Suprapubic skin (tissue), 4 donors: ENCODE measurements at places on chromosomes 3 and 15.

DNA sequence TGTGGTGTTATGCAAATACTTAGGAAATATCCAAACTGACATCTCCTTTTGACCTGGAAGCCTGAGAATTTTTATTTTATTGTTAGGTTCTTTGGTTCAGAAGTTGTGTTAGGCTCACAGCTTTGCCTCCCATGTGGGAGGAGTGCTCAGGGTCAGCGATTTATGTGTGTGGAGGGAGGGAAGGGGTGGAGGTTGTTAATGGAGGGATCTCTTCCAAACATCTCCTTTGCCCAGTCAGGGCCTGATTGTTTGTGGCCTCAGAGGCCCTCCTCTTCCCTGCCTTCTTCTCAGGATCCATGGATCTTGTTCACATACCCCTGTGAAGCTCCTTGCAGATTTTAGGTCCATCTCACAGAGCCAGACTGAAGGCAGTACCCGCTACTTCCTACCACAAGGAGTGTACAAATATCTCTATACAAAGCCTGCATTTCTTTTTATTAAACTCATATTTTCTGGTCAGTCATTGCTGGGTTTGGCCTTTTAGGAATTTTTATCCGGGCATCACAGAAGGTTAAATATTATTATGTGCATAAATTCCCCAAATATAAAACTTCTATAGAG lies 40.3 kb downstream of the BBX start:
- DNase-seq = no peak

GRCh38 chr15:74782259-74783071 lies 585 bp downstream of the CSK start:
- no peak for DNase-seq

GRCh38 chr3:25418596-25418995 lies 9.5 kb upstream of the RARB start:
- no peak for DNase-seq

DNA sequence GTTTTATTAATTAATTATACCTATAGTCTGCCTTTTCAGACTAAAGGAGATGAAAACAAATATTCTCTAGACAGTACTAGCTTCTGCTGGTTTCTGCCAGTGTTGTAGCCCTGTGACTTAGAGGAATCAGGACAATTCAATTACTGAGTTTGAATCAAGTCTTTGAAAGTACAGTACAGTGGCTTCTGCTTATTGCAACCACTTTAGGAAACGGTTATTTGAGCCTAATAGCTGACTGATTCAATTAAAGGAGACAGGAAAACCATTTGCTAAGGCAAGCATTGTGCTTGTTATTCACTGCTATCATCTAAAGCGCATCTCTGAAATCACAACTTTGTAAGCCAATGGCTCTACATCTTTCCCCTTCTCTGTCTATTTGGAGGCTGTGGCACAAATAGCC lies 90.1 kb upstream of the ARL6 start:
- no peak for DNase-seq

GRCh38 chr15:70528270-70528706 lies 235.1 kb downstream of the UACA start:
- no peak for DNase-seq

DNA sequence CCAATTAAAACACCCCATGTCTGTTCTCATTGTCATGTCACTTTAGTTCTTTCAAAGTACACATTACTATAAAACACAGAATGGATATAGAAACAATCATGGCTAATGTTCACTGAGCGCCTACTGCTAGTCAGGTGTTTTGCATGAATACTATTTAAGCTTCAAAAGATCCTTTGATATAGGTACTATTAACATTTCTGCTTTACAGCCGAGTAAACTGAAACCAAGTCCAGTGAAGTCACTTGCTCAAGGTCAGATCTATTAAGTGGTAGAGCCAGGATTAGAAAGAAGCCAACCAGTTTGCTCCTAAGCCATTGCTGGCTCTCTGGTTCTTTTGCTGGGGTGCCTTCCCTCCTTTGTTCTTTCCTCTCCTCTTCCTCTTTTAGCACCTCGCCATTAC lies 32.4 kb upstream of the NMNAT3 start:
- no peak for DNase-seq

DNA sequence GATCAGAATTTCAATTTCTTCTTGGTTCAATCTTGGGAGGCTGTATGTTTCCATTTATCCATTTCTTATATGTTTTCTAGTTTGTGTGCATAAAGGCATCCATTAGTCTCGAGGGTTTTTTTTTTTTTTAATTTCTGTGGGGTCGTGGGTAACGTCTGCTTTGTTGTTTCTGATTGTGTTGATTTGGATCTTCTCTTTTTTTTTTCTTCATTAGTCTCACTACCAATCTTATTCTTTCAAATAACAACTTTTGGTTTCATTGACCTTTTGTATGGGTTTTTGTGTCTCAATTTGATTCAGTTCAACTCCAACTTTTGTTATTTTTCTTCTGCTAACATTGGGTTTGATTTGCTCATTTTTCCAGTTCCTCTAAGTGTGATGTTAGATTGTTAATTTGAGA lies 48.9 kb downstream of the MCTP2 start:
- DNase-seq = no peak

DNA sequence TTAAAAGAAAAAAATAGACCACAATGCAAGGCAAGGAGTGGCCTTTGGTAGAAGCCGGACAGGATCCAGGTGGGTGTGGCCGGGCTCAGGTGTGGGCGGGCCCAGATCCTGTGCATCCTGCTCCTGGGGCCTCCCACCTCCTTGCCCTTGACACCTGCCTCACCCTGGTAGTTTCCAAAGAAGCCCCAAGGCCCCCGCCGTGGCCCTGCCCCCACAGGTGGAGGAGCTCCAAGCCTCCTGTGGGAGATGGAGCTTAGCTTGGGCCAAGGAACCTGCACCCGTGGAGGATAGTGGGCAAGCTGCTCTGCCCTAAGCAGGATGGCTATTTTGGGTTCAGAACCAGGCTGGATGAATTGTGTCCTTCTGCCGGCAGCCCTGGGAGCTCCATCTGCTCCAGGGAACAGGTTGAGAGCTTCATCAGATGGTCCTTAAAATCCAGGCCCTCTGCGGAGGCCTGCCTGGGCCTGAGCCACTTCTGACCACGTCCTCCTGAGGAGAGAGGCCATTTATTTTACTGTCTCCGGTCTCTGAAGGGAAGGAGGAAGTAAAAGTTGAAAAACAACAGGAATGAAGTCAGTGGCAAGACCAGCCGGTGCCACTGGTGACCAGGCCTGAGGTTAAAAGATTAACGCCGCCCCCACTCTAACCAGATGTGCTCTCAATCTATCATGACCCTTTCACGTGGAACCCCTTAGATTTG lies 53.9 kb upstream of the KLF13 start:
- peak; percentile 73 for DNase-seq

GRCh38 chr15:41630616-41631217 lies 29.5 kb upstream of the MGA start:
- DNase-seq = no peak

GRCh38 chr3:116070061-116070460 lies 375.2 kb downstream of the LSAMP start:
- DNase-seq = no peak

DNA sequence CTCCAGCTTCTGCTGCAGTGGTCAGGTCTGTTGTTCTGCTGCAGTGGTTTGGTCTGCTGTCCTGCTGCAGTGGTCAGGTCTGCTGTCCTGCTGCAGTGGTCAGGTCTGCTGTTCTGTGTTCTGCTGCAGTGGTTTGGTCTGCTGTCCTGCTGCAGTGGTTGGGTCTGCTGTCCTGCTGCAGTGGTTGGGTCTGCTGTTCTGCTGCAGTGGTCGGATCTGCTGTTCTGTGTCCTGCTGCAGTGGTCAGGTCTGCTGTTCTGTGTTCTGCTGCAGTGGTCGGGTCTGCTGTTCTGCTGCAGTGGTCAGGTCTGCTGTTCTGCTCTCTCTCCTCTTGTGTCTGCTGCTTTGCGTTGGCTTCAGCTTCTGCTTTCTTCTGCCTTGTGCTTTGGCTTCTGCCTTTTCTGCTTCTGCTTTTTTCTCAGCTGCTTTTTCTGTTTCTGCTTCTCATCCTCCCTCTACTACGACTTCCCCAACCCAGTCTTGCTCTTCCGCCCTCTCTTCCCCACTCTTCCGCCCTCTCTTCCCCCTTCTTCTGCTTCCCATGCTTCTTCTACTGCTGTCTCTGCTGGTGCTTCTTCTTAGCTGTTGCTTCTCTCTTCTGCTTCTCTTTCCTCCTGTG lies 50.7 kb downstream of the FAM43A start:
- DNase-seq = peak; percentile 14

DNA sequence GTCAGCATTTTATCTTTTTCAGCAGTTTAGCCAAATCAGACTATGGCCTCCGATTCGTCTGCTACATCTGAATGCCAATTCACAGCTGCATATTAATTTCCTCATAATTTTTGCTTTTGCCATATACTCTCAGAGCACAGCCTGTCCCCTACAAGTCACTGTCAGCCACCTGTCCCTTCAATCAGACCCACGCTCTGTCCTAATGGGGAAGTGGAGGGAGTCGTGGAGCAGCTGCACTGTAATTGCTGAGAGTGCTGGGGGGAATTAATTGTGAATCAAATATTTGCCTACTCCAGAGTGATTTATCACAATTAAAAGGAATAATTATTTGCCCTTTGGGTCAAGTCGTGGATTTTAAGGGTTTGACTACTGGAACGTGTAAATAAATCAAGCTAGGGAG lies 75.5 kb downstream of the EBLN2 start:
- no peak for DNase-seq

DNA sequence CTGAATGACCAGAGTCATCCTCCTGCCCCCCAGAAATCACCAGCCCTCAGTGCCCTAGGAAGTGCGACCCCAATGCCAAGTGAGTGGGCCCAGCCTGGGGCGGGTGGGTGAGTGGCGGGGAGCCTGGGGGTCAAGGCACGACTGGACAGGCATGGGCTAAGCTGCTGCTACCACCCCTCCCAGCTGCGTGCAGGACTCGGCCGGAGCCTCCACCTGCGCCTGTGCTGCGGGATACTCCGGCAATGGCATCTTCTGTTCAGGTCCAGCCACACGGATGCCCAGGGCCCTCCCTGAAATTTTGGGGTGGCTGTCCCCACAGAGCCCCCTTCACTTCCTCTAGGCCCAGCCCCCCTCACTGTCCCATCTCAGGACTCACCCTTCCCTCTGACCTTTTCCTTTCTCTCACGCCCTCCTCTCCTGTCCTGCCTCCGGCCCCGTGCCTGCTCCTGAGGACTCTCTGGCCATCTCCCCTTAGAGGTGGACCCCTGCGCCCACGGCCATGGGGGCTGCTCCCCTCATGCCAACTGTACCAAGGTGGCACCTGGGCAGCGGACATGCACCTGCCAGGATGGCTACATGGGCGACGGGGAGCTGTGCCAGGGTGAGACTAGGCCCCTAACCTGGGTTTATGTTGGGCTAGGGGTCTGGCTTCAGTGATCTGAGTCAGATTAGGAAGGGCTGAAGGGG lies 17.0 kb downstream of the NT5DC2 start:
- DNase-seq = no peak

GRCh38 chr3:77323626-77324025 lies 283.7 kb downstream of the ROBO2 start:
- no peak for DNase-seq

GRCh38 chr15:59232476-59232875 lies 25.8 kb downstream of the LDHAL6B start:
- no peak for DNase-seq
